ENCODE measurements at places on chromosomes 1 and 21. TPM values are rescaled to one million over a fixed set of nuclear protein-coding genes. Genes with fewer than 3 reads are reported as not detected.

GRCh38 chr1:244011271-244011670 lies 39.8 kb upstream of the ZBTB18 start:
- DNase-seq = no peak

ESRRG gene
- not detected for total RNA-seq

DNA sequence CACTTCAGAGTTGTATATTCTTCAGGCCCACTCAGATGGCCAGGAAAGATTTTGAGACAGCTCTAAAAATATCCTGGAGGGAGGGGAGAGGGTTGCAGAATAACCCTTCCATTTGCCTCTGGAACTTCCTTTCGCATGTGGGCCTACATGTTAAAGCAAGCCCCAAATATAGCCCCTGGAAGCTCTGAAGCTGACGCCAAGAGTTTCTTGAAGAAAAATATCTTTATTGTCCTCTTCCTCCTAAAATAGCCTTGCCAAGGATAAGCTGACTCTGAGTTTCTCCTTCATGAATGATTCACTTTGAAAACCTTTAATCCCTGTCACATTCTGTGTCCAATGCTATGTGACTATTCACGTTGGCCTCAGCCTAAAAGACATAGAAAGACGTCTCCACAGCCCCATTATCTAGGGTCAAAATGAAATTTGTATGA lies 6.4 kb downstream of the C1orf116 start:
- no peak for DNase-seq

SERINC2 gene
- total RNA-seq = 14.0 TPM

DNA sequence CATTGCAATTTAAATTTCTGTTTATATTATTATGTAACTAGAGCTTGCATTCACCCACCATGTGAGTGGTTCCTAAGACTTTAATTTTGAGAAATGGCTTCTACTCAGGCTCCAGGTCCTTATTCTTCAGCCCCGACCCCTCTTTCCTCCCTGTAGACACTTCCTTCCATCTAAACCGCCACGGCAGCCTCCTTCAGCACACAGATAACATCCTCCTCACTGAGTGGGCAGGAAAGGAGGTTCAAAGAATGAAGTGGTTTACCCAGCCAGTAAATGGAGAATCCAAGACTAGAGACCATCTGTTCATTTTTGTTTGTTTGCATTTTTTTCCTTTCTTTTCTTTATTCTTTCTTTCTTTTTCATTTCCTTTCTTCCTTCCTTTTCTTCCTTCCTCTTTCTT lies 37.1 kb upstream of the SOD1 start:
- DNase-seq = no peak

DNA sequence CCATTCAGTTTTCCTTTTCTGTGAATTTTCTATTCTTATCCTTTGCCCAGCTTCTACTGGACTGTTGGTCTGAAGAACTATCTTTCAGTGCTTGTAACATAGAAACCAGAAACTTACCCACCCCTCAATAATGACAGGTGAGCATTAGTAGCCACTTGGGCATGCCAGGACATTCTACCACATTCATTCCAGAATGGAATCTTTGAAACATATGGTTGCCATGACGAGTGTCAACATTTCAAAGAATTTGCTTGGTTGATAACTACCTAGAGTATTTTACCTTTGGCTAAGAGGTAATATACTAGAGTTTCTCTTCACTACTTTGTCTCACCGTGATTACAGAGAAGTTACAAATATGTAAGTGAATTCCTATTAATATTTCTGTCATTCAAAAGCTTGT lies at the start of gene MROH9:
TSS of gene MROH9 (plus strand) at position 304 of the 400 bp plus-strand sequence. CDS start 10,023 bp downstream, outside the sequence.
- no peak for DNase-seq

TFF3 gene
- 8.9 TPM for total RNA-seq

TAS1R1 gene
- not detected for total RNA-seq

FCAMR gene
- total RNA-seq = not detected

GRCh38 chr21:42253466-42253865 lies 34.5 kb downstream of the ABCG1 start:
- no peak for DNase-seq
